Activated CD4-positive, alpha-beta T cell treated with anti-CD3 and anti-CD28 coated beads, Interleukin-2, amount 10 ng/mL, durations not matched to agents 7 days and 5 days (primary cell): ENCODE measurements at places on chromosomes 16 and 17. TPM values are rescaled to one million over a fixed set of nuclear protein-coding genes. Genes with fewer than 3 reads are reported as not detected.

PRSS33 gene
- total RNA-seq, result not detected

NPIPB13 gene
- total RNA-seq, result 9.0 TPM

TK1 gene
- total RNA-seq, result 136 TPM

KRTAP9-8 gene
- not detected for total RNA-seq

KCNH6 gene
- total RNA-seq, result not detected

HOXB5 gene
- not detected for total RNA-seq

CASKIN1 gene
- total RNA-seq, result 0.19 TPM

OR1A1 gene
- not detected for total RNA-seq

GJC1 gene
- total RNA-seq, result 0.79 TPM

SNX20 gene
- 98.5 TPM for total RNA-seq

INCA1 gene
- total RNA-seq, result 0.35 TPM

DNA sequence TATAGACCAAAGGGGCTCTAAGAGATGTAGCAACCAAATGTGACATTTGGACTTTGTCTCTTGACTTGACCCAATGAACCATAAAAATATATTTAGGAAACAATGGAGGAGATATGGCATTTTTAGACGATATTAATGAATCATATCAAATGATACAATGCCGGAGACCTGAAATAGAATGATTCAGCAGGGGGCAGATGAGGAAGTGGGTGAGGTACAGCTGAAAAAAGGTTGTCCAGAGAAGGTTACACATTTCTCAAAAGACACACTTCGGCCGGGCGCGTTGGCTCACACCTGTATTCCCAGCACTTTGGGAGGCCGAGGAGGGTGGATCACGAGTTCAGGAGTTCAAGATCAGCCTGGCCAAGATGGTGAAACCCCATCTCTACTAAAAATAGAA, 16.5 kb upstream of the SNN start:
- peaks cover 17% of the 10 kb centered on the region for H3K4me1 ChIP-seq
- H3K36me3 ChIP-seq, result no peaks in the 10 kb centered on the region
- H3K27ac ChIP-seq, result no peak overlapping the region
- no peak for DNase-seq

- DNase-seq, result no peak
- no peaks in the 10 kb centered on the region for H3K27me3 ChIP-seq
- H3K27ac ChIP-seq, result no peak overlapping the region
- H3K36me3 ChIP-seq, result no peaks in the 10 kb centered on the region
- no peak overlapping the region for H3K4me3 ChIP-seq
Observed at GRCh38 chr16:68792465-68793324, 50.6 kb upstream of the TANGO6 start.

DNA sequence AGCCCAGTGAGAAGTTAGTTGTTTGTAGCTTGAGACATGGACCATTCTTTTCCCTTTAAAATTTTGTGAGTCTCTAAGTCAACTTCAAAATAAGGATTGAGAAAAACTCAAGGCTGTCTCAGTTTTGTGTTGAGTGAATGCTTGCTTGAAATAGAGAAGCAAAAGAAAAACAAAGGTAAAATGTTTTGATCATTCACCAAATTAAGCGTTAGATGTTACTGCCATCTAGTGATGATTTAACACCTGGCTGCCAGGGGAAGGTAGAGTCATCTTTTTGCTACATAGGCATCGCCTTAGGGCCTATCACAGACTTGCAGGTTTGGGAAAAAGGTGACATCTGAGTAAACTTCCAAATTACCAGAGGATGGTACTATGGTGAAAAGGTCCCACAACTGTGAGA, 74.4 kb downstream of the PCTP start:
- no peak overlapping the region for H3K27ac ChIP-seq
- no peaks in the 10 kb centered on the region for H3K36me3 ChIP-seq
- H3K27me3 ChIP-seq, result peaks cover 2% of the 10 kb centered on the region
- H3K4me3 ChIP-seq, result no peak overlapping the region

GRCh38 chr17:40371261-40371929, 6.9 kb upstream of the GJD3 start:
- peaks cover 27% of the 10 kb centered on the region for H3K4me1 ChIP-seq
- peaks cover 1% of the 10 kb centered on the region for H3K36me3 ChIP-seq
- peak overlapping the region; percentile 46 for H3K27ac ChIP-seq
- no peaks in the 10 kb centered on the region for H3K27me3 ChIP-seq
- H3K4me3 ChIP-seq, result no peak overlapping the region

- peaks cover 23% of the 10 kb centered on the region for H3K4me1 ChIP-seq
- H3K4me3 ChIP-seq, result no peak overlapping the region
- H3K27ac ChIP-seq, result peak overlapping the region; percentile 92
- H3K36me3 ChIP-seq, result no peaks in the 10 kb centered on the region
- DNase-seq, result peak; percentile 67
- peaks cover 11% of the 10 kb centered on the region for H3K27me3 ChIP-seq
Observed at GRCh38 chr17:7132511-7133094, 18.0 kb upstream of the ASGR2 start.

- H3K27me3 ChIP-seq, result peaks cover 12% of the 10 kb centered on the region
- no peak overlapping the region for H3K27ac ChIP-seq
- no peaks in the 10 kb centered on the region for H3K4me1 ChIP-seq
- no peak for DNase-seq
- H3K36me3 ChIP-seq, result no peaks in the 10 kb centered on the region
Observed at GRCh38 chr17:80523956-80524712, 20.5 kb upstream of the RPTOR start.

DNA sequence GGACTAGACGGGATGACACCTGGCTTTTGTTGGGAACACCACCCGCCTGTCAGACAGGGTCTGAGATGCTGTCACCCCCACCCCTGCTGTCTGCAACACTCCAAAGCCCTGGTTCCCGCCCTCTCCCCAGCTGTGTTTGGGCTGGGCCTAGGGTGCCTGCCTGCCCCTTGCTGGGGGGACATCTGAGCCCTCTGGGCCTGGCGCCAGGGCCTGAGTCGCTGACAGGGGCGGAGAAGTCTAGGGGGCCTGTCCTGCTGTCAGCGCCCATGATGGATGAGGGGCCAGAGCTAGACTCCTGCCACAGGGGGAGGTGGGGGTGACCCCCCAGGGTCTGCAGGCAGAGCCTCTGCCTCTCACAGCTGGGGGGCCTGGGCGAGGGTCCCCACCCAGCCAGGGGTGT, 7.6 kb upstream of the PKMYT1 start:
- no peaks in the 10 kb centered on the region for H3K27me3 ChIP-seq
- no peaks in the 10 kb centered on the region for H3K36me3 ChIP-seq
- no peak overlapping the region for H3K27ac ChIP-seq

- H3K36me3 ChIP-seq, result no peaks in the 10 kb centered on the region
- DNase-seq, result no peak
- H3K27ac ChIP-seq, result no peak overlapping the region
- no peaks in the 10 kb centered on the region for H3K27me3 ChIP-seq
- H3K4me1 ChIP-seq, result no peaks in the 10 kb centered on the region
Observed at GRCh38 chr16:19365486-19365885, 52.2 kb upstream of the TMC5 start.

- H3K4me3 ChIP-seq, result no peak overlapping the region
- H3K27ac ChIP-seq, result no peak overlapping the region
- no peaks in the 10 kb centered on the region for H3K4me1 ChIP-seq
- H3K27me3 ChIP-seq, result no peaks in the 10 kb centered on the region
Observed at GRCh38 chr16:56388209-56388608, 37.1 kb downstream of the AMFR start.

DNA sequence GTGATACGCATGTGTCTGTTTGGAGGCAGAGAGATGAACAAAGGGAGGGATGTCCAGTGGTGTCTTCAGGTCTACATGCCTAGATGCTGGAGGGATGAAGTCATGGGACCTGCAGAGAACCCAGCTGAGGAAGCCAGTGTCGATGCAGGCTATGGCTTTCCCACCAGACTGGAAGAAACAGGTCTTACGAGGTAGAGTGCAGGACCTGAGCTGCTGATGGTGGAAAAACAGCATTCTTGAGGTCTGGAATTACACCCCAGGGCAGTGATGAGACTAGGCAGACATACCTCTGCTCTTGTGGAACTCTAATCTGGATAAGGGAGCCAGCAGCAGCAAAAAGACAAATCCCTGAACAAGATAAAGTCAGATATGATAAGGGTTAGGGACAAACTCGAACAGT, 37.4 kb downstream of the ARSG start:
- DNase-seq, result no peak
- peaks cover 19% of the 10 kb centered on the region for H3K4me1 ChIP-seq
- no peaks in the 10 kb centered on the region for H3K27me3 ChIP-seq
- H3K27ac ChIP-seq, result no peak overlapping the region

- no peaks in the 10 kb centered on the region for H3K27me3 ChIP-seq
- no peak overlapping the region for H3K27ac ChIP-seq
- peaks cover 16% of the 10 kb centered on the region for H3K4me1 ChIP-seq
- H3K36me3 ChIP-seq, result peaks cover 2% of the 10 kb centered on the region
- DNase-seq, result no peak
Observed at GRCh38 chr17:4344926-4345325, 21.5 kb downstream of the UBE2G1 start.

- H3K4me1 ChIP-seq, result no peaks in the 10 kb centered on the region
- no peaks in the 10 kb centered on the region for H3K27me3 ChIP-seq
- H3K4me3 ChIP-seq, result no peak overlapping the region
- no peak for DNase-seq
- no peaks in the 10 kb centered on the region for H3K36me3 ChIP-seq
- no peak overlapping the region for H3K27ac ChIP-seq
Observed at GRCh38 chr17:32746280-32746679, 130.6 kb downstream of the MYO1D start.

- H3K4me3 ChIP-seq, result peak within 1 kb of the TSS; percentile 76
- no peak within 1 kb of the TSS for H3K27ac ChIP-seq
- H3K36me3 ChIP-seq, result peaks cover 3% of the 10 kb centered on the region
- peaks cover 34% of the 10 kb centered on the region for H3K27me3 ChIP-seq
Observed at GRCh38 chr16:69105501-69106361, at the start of gene HAS3. Gene HAS3, plus strand, starts transcription at chr16:69105653. Its CDS starts 3,743 bp downstream, at chr16:69109396.

DNA sequence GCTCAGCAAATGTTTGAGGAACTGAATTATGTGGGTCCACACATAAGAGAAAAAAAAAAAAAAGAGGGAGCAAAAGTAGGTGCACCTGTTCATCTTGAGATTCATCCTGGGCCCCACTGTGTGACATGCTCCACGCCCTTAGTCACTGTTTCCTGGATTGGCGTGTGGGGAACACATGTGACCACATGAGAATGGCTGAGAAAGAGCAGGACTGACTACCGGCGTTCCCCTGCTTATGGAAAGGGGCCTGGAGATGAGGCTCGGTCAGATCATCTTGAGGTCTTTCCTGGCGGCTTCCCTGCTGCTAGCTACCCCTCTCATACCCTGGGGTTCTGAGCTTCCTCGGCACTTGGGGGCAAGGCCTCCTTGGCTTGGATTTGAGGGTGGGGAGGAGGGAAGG, 3.9 kb downstream of the DEXI start:
- peak overlapping the region; percentile 73 for H3K27ac ChIP-seq
- H3K27me3 ChIP-seq, result no peaks in the 10 kb centered on the region
- peak overlapping the region; percentile 54 for H3K4me3 ChIP-seq
- H3K4me1 ChIP-seq, result peaks cover 83% of the 10 kb centered on the region
- peaks cover 35% of the 10 kb centered on the region for H3K36me3 ChIP-seq

DNA sequence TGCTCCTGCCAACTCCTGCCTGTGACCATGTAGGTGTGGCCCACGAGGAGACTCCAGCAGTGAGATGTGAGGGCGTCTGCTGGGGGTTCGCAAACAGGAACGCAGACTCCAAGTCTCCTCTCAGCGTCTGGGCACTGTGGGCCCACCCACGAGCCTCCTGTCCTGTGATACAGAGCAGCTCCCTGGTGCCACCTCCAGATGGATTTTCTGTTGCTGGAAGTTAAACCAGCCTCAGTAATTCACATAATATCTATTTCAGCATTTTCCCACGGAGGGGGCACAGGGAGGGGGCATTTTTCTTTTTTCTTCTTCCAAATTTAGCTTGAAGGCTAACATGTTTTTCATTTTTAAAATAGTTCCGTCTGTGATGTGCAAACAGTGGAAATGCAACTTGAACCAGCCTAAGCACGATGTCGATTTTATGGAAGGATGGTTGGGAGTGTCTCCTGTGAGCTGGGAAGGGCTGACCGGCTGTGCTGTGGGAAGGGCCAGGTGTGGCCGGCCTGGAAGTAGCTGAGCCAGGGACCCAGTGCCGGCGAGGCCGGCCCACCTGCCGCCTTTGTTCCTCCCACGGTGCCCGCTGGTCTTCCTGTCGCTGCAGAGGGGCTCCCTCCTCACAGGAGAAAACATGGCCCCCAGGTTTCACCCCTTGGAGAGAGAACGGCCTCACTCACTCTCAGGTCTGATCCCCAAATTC, 3.9 kb upstream of the RAB40B start:
- peaks cover under 1% of the 10 kb centered on the region for H3K27me3 ChIP-seq
- no peaks in the 10 kb centered on the region for H3K36me3 ChIP-seq
- no peak for DNase-seq
- H3K27ac ChIP-seq, result no peak overlapping the region

- no peak for DNase-seq
- peaks cover 40% of the 10 kb centered on the region for H3K27me3 ChIP-seq
- H3K36me3 ChIP-seq, result no peaks in the 10 kb centered on the region
- H3K27ac ChIP-seq, result no peak overlapping the region
Observed at GRCh38 chr16:23716484-23716883, 3.5 kb upstream of the ERN2 start.
